ENCODE measurements at places on chromosomes 3 and 15.

- DNase-seq: no peak
These were observed 6.3 kb upstream of the LRRC58 start for GRCh38 chr3:120355486-120355885.

DNA sequence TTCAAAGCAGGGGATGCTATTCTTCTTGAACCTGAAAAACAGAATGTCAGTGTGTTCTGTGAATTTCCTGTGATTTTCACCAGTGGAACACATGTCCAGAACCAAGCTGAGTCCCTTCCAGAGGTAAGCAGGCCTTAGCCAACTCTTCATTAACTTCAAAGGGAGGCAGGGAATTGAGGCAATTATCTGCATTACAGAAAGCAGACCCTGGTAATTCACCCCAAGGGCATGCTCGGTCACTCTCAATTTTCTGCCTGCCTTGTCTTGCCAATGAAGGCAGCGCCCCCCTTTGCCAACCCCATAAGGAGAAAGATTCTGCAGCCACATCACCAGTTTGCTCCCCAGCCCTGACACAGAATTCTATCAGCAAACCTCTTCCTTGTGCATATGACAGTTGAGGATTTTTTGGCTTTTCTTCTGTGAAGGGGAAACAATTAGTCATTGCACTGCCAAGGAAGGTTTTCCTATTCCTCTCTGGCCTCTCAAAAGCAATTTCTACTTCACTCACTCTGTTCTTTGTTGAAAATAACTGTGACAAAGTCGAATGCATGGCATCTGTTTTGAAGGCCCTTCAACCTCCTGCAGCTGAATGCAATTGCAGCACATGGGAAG is 85.3 kb downstream of the HHLA2 start:
- DNase-seq: no peak

- no peak for DNase-seq
These were observed 12.5 kb upstream of the NR1D2 start for GRCh38 chr3:23932571-23932970.

- DNase-seq: no peak
These were observed 55.0 kb downstream of the SETD5 start for GRCh38 chr3:9452417-9452816.

GRCh38 chr15:39426552-39427532 is 154.0 kb upstream of the THBS1 start:
- DNase-seq: no peak

- no peak for DNase-seq
These were observed 1090.9 kb downstream of the ROBO2 start for GRCh38 chr3:78130741-78131290.

GRCh38 chr15:31344823-31345605 is 18.4 kb downstream of the KLF13 start:
- no peak for DNase-seq

GRCh38 chr15:88949734-88950400 is 36.7 kb upstream of the MFGE8 start:
- DNase-seq: no peak

DNA sequence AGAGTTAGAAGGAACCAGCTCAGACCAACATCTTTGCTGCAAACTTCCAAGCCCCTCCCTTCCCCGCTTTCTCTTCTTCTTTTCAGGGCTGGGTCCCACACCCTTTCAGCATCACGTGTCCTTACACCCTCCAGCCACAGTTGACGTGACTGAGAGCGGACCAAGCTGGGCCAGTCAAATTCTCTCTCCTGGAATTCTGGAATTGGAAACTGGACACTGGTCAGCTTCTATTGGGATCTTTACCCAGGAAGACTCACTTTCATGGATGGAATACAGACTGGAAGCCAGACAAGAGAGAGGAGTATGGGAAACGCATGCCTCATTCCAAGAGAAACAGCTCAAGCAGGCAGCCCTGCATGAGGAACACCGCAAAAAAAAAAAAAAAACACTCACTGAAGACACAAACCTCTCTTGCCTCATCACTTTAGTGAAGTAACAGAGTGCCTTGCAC is 12.4 kb upstream of the TPM1 start:
- DNase-seq: no peak

DNA sequence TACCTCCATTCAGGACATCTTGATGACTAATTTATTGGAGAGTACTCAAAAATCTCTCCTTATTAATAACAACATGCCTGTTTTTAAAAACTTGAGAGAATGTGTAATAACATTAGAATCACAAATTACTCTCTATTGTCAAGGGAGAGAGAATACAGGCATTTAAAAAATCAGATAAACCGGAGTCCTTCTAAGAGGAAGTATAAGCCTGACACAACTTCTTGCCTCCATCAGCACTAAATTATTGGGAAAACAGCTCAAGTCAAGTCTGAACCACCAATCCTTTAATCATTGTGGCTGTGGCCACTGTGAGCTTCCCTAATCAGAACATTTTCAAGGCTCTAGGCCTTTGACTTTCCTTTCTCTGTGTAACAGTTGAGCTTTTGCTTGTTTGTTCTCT is 38.0 kb downstream of the SSR3 start:
- DNase-seq: no peak

DNA sequence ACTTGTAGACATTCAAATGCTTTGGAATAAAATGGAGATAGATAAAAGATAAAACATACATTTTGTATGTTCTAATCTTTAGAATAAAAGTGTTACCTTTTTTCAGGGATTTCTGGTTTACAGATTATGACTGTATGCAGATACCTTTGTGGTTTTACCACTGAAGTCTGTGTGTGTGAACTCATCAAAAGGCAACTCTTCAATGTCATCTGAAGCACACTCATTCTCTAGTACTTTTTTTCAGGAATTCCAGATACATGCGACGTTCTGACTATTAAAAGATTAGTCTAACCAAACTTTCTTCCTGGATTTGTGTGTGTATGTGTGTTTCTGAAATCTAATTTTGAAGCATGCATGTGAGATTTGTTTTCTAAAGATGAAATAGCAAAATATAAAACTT is 188.6 kb downstream of the NLGN1 start:
- no peak for DNase-seq

DNA sequence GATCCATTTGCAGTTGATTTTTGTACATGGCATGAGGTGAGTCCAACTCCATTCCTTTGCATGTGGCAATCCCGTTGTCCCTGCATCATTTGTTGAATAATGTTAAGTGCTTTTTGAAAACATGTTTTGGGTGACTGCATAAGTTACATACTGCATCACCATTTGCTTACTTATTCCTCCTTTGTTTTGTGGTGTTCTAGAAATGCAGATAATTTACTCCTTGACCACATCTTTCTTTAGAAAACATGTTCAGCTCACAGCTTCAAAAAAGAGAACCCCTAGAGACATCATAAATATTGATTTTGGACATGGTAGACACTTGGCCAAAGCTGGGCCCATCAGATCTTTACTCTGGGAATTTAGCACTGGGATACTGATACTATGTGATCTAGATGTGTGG is 135.3 kb upstream of the DAZL start:
- no peak for DNase-seq

DNA sequence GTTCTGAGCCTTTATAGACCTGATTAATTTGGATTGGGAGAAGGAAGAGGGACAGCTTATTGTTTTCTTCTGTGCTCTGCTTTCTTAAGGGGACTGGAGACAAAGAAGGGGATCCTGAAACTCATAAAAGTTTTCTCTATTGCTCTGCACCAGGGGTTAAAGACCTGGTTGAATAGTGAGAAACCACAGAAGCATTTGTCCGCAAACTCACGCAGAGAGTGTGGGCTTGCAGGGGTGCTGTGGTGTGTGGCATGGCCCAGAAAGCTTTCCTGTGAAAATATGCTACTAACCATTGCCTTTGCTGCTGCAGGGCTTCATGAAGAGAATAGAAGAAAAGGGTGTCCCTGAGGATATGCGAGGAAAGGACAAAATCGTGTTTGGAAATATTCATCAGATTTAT is 73.1 kb upstream of the UMPS start:
- DNase-seq: no peak

DNA sequence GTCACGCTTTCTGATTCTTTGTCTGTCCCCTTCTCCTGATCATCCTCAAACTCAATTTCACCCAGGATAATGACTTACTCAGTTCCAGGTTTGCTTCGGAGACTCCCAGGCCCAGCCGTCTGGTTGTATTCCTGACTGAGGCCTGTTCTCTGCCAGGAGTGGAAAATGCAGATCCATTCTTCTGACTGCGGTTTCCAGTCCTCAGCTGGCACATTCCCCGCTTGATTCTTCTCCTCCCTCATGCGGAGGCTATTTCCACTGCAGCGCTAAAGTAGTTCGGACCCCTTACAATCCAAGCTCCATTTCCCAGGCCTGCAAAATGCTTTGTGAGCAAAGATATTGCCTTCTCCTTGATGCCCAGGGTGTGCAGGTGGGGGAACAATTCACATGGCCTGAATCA is 47.2 kb upstream of the GALNT15 start:
- no peak for DNase-seq

- DNase-seq: no peak
These were observed 7.7 kb upstream of the DIS3L start for GRCh38 chr15:66285533-66286280.

GRCh38 chr15:58066042-58066867 is 744 bp upstream of the ALDH1A2 start:
- peak; percentile 69 for DNase-seq

- no peak for DNase-seq
These were observed 331.0 kb upstream of the RASGRP1 start for GRCh38 chr15:38895326-38896255.

- peak; percentile 62 for DNase-seq
These were observed 6.9 kb upstream of the CLPX start for GRCh38 chr15:65192016-65192415.

- DNase-seq: peak; percentile 66
These were observed 23.1 kb upstream of the GPR171 start for GRCh38 chr3:151226088-151226563.

DNA sequence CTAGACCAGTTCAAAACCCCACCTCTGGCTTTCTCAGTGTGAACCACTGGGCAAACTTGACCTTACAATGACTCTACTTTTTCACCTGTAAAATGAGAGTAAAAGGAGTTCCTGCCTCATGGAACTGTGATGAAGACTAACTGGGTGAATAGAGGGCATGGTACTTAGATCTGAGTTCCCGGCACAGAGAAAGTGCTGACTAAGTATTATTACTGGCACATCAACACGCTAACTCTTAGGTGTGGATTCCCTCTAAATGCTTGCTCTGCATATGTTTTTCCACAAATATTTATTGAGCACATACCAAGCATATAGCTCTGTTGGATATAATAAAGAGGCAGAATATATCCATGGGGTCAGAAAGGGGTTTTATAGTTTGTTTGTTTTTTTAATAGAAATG is 437.8 kb downstream of the MAGI1 start:
- no peak for DNase-seq

DNA sequence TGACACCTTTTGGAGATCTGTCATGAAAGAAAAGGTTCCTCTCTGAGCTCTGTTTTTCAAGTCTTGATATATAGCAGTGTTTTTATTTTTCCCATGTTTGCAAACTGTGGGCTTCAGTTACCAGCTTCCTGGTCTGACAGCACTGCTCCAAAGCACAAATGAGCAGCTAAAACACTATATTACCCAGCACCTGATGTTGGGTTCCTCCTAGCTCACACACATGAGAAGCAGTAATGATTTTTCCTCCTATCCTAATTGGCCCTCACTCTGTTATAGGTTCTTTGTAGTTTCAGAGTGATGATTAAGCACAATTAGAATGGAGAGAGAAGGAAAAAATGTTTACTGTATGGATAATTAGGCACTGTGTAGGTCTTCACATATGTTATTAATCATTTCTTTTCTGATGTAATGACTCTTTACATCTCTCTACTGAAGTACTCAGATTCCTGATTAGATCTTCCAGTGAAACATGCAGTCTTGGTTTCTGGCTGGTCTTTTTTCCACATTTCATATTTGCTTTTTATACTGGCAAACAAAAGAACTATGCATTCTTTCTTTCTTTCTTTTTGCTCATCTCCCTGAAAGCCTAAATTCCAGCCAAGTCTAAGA is 939.7 kb downstream of the NSUN3 start:
- DNase-seq: no peak

GRCh38 chr15:48493763-48494225 is 151.7 kb downstream of the FBN1 start:
- DNase-seq: no peak

DNA sequence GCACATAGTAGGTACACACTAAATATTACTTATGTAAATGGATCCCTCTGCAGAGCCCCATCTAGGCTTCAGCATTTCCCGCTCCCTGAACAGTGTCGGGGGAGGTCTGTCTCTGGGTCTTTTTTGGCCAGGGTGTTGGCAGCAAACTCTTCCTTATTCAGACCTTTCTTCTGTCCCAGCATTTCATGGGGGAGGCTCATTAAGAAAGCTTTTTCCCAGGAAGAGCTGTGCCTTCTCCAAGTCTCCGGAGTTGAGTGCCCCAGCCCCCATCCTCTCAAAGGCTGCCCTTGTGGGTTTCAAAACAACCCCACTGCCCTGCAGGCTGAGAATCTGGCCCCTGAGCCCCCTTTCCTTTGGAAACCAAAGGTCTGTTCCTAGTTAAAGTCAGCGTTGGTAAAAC is 25.1 kb downstream of the SLC6A11 start:
- DNase-seq: no peak

- DNase-seq: no peak
These were observed 592 bp downstream of the DUOXA2 start for GRCh38 chr15:45114751-45115085.

DNA sequence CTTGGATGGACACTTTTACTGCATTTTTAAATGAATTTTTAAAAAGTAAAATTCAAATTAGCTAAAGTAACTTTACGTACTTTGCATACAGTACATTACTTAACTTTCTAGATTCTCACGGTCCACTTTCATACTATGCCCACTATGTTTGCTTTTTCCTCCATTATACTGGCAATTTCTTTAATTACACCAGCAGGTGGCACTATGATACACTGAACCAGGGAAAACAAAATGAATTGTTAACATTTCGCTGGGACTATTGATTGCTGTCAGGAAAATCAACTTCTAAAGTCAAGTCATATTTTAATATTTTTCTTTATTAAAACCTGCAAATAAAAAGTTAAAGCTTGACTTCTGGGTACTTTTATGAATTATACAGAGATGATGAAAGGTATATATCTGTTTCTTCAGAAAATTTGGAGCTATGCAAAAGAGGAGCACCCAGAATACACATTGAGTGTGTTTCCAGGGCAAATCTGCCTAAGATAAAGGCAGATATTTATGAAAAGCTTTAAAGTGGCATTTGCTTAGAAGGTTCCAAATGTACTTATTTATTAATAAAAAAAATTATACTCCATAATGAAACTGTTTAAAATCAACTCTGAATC is 21.8 kb upstream of the POU1F1 start:
- peak; percentile 16 for DNase-seq

GRCh38 chr15:31372635-31373091 is 46.0 kb downstream of the KLF13 start:
- no peak for DNase-seq

GRCh38 chr3:64144241-64144900 is 80.9 kb downstream of the PRICKLE2 start:
- DNase-seq: no peak
